ENCODE measurements at places on chromosomes 7 and 10. TPM values are rescaled to one million over a fixed set of nuclear protein-coding genes. Genes with fewer than 3 reads are reported as not detected.

GRCh38 chr10:28411648-28412047 lies 108.8 kb upstream of the MPP7 start:
- no peaks in the 10 kb centered on the region for H3K4me1 ChIP-seq
- no peak for DNase-seq
- H3K4me3 ChIP-seq: no peak overlapping the region

GRCh38 chr7:156735851-156736250 lies 95.3 kb downstream of the RNF32 start:
- no peak overlapping the region for H3K27ac ChIP-seq
- H3K4me1 ChIP-seq: no peaks in the 10 kb centered on the region
- no peak overlapping the region for H3K4me3 ChIP-seq

- H3K4me3 ChIP-seq: no peak overlapping the region
- no peak overlapping the region for H3K27ac ChIP-seq
- no peaks in the 10 kb centered on the region for H3K27me3 ChIP-seq
Measured at GRCh38 chr10:86310702-86311101, 55.9 kb downstream of the GRID1 start.

DNA sequence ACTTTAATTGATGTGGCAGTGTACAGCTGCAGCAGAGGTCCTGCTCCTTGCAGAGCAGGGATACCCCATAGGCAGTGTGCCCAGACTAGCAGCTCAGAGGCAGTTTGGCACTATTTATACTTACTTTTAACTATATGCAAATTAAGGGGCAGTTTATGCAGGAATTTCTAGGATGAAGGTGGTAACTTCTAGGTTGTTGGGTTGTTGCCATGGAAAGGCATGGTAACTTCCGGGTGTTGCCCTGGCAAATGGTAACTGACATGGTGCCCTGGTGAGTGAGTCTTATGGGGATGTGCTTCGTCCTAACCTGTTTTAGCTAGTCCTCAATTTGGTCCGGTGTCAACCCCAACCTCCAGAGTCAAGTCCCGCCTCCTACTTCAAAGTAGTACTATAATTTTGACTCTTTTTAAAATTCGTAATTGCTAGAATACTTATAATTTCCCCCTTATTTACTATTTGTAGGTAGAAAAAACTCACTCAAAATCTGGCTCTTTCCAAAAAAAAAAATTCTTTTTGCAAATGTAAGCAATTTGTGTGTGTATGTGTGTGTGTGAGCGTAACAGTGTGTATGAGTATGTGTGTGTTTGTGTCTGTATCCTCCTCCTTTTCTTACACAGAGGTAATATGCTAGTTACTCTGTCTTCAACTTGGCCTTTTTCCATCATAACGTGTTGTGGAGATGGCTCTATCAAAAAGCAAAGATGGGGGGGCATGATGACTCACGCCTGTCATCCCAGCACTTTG lies 5.9 kb downstream of the COL26A1 start:
- H3K27me3 ChIP-seq: no peaks in the 10 kb centered on the region
- peak overlapping the region; percentile 78 for H3K27ac ChIP-seq
- no peaks in the 10 kb centered on the region for H3K36me3 ChIP-seq
- peaks cover 18% of the 10 kb centered on the region for H3K4me1 ChIP-seq

DNA sequence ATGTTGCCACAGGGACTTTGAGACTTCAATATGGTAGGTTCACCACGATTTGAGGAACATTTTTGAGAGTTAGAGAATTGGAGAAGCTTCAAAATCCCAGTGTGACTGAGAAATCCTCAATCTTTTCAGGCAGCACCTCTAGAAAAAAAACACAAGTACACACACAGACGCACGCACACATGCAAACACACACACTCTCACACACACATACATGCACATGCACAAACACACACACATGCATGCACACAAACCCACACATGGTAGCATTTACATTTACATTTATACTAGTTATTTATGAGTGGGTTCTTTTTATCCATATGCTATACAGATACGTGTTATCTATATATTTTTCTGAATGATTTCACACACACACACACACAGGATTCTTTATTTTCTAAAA lies 901.9 kb downstream of the GATA3 start:
- H3K27ac ChIP-seq: no peak overlapping the region
- no peaks in the 10 kb centered on the region for H3K4me1 ChIP-seq
- H3K36me3 ChIP-seq: no peaks in the 10 kb centered on the region
- H3K27me3 ChIP-seq: no peaks in the 10 kb centered on the region

The SEMA3A gene
- polyA plus RNA-seq: 19.8 TPM
